ENCODE measurements at places on chromosomes 4 and X.

GRCh38 chr4:11805842-11806241 is 377.1 kb upstream of the HS3ST1 start:
- DNase-seq = no peak

GRCh38 chrX:71181558-71181909 is 36.9 kb downstream of the NLGN3 start:
- no peak for DNase-seq

- no peak for DNase-seq
Observed at GRCh38 chr4:122602277-122603142, 18.4 kb downstream of the IL21 start.

- no peak for DNase-seq
Observed at GRCh38 chrX:123322536-123322935, 138.5 kb downstream of the GRIA3 start.

DNA sequence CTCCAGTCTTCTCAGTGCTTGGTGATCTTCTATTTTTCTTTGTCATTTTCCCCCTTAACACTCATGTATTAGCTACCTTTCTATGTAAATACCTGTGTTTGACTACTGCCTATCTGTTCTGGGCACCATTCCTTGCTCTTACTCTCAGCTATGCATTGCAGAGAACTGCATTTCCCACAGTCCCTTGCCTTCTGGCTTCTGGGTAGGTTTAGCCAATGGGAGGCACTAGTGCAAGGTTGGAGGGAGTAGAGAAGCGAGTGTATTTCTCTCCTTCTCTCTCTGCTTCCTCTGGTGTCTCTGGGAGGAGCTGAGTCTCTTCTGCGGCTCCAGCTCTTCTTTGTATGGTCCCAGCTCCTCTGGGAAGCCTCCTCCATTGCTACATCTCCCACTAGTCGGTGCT is 50.5 kb downstream of the CWH43 start:
- no peak for DNase-seq

- no peak for DNase-seq
Observed at GRCh38 chr4:184958127-184958922, 60.0 kb upstream of the HELT start.

- no peak for DNase-seq
Observed at GRCh38 chr4:121339307-121339706, 41.5 kb downstream of the QRFPR start.

GRCh38 chr4:163544407-163545038 is 50.0 kb downstream of the TMA16 start:
- peak; percentile 45 for DNase-seq

- DNase-seq = no peak
Observed at GRCh38 chr4:185573651-185574199, 38.4 kb upstream of the PDLIM3 start.

- DNase-seq = no peak
Observed at GRCh38 chr4:127709456-127709855, 20.7 kb upstream of the SLC25A31 start.

DNA sequence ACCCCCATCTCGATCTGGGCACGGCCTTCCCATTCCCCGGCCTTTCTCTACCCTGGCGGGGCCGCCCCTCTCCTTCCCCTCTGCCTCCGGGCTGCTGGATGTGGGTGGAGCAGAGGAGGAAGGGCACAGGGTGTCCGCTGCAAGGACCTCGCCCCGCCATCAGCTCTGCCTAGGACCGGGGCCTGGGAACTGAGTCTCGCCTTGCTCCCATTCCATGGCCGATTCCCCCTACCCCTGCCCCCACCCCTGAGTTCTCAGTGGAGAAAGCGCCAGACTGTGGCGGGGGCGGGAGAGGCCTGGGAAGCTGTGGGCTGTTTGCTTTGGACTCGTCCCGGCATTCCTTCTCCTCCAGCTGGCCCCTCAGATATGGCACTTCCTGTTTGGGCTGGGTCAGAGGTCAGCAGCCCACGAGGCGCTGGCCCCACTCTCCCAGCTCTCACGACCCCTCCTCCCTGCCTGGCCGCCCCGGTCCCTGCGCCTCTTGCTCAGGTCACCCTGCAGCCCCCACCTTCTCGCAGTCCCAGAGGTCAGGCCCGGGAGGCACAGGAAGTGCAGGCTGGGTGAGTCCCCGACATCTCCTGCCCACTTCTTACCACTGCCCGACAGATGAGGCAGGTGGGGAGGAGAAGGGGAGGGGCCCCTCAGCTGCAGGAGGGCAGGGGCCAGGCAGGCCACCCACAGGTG is 6.4 kb upstream of the BGN start:
- DNase-seq = no peak

DNA sequence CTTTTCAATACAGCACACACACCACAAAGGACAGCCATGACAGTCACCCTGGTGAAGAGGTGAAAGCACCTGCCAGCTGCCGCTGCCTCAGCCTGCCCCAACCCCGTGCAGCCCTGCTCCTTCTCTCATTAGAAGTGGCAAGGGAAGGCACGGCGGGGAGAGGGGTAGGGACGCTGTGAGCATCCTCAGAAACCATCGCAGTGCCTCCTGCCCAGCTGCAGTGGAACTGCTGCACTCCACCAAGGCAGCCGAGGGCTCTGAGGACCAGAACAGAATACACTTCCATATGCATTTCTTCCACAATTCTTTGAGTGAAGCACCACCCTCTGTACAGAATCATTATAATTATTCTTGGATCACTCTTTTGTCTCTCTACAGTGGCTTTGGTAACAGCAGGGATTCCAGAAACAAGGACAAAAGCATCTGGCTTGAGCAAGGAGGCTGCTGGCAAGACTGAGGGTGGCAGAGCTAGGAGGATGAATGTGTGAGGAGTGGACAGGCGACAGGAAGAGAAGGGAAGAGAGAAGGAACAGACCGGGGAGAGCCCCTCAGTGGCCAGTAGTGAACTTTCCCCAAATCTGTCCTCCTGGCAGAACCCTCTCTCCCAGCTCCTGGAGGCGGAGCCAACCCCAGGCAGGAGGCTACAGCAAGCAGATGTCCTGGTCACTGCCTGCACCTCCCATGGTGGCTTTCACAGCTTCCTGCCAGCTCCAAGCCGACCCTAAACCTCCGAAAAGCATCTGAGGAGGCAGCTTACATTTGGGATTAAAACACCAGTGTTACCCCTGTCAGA is 73.2 kb downstream of the MTNR1A start:
- no peak for DNase-seq

- no peak for DNase-seq
Observed at GRCh38 chr4:71283642-71284257, 55.1 kb upstream of the SLC4A4 start.

GRCh38 chr4:181258569-181258968 is 984.6 kb upstream of the TENM3 start:
- no peak for DNase-seq

DNA sequence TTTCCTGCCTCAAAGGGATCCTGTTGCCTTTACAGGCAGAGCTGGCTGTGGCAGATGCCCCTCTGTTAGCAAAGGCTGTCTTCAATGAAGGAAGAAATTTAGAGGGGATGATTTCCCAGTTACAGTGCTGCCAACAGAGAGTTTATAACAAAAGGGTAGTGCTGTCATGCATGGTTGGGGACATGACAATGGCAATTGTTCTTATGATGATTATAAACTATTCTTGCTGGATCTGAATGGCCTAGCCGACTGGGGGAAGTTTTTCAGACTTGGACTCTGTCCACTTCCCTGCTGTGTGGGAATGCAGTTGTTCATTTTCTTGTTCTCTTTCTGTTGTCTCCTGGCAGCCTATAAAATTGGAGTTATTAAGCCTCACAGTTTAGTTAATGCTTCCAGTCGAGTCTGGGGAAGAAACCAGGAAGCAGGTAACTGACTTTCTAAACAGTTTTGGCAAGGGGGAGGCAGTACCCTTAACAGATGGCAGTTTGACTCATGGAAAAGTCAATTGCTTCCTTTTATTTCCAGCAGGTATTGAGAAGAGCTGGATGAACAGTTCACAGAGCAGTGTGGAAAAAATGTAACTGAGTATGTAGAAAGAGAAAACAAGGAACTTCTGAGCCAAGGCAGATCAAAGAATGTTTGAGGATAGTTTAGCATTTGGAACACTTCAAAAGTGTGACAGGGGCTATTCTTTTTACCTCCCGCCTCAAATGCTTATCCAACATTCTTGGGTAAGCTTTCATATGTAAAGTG is 582.6 kb downstream of the RAPGEF2 start:
- no peak for DNase-seq

GRCh38 chrX:151710457-151710856 is 5.4 kb upstream of the FATE1 start:
- no peak for DNase-seq

DNA sequence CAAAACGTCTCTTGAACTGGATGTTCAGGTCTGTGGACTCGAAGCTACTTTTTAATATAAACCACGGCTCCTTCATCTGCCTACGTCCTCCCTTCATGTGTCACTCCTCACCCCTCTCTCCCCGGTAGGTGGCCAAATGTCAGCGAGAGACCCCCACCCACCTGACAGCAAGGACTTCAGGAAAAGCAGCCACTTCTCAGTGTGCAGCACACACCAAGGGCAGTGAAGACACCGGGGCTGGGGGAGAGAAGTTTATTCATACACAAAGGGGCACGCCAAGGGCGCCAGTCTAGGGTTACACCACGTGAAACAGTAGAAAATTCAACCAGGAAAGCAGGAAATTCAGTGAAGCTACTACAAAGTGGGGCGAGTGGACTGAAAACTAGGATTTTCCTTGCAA is 181.2 kb downstream of the AFAP1 start:
- DNase-seq = no peak

GRCh38 chrX:150032742-150033141 is 94.5 kb upstream of the EOLA2 start:
- no peak for DNase-seq

- no peak for DNase-seq
Observed at GRCh38 chrX:130118441-130119311, 8.4 kb upstream of the ELF4 start.

DNA sequence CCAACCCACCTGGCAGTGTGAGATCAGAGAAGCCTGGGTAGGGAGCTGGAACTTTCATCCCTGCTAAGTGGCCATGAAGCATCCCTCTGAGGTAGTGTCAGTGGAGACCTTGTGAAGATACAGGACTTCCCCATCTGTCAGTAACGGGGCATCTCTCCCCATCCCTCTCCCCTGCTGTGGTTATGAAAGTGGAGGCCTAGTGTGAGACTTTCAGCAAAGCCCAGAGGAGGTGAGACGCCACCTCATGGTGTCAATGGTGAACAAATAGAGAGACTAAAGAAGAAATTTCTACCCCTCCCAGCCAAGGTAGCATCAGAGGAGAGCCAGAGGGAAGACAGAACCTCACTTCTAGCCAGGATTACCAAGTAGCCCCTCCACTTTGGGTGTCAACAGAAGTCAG is 150.2 kb downstream of the VEGFC start:
- no peak for DNase-seq

DNA sequence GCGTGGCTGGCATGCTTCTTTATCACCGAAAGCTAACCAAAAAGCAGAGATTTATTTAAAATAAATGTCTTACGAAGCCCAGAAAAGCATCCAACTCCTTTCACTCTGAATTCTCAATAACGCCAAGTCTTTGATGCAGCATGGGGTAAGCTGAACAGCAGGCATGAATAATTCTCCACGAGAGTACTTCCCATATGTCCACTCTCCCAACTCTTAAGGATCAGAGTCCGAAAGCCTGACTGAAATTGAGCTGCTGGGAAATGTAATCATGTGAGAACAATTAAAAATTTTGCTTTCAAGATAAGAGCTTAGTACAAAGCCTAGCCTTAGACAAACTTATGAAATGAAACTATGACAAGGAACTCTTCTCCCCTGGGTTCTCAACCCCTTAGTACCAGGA is 7.5 kb upstream of the SLC39A8 start:
- no peak for DNase-seq

DNA sequence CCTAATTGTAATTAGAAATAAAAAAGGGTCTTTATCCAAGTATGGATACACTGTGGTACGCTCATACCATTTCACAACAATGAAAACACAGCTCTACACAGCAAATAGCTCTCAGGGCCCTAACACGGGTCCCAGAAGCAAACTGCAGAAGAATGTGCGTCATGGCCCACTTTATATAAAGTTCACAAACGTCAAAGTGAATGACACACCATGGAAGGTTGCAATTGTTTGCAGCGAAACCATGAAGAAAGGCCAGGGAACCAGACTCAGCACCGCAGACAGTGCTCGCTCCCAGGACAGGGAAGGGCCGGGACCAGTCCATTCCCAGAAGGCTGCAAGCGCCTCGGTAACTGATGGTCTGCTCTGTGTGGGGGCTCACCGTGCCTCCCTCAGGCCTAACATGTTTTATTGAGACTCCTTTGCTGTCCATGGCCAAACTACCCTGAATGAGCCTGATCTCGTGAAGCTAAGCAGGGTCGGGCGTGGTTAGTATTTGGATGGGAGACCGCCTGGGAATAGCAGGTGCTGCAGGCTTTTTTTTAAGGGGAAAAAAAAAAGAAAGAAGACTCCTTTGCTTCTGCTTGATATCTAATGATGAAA is 47.8 kb downstream of the ACOX3 start:
- no peak for DNase-seq

DNA sequence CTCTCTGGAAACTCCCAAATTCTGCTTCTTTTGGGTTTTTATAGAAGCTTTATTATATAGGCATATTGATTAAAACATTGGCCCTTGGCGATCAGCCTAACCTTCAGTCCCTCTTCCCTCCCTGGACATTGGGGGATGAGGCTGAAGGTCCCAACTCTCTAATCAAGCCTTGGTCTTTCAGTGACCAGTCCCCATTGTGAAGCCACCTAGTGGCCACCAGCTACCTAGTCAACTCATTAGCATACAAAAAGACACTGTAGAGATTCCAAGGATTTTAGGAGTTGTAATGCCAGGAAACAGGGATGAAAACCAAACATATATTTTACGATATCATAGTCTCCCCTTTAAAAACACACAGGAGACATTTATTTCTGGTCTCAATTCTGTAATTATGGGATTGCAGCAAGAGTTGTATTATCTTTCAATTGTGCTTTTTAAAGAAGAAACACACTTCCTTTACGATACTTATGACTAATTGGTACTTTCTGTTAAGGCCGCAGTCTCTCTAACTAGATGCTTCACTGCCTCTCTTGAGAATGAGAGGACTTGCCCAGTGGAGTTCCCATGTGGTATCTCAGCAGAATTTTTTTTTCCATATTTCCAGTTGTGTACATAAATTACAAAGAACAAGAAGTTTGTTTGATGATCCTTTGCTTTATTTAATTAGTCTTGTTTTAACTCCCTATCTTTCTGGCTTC is 58.2 kb downstream of the WDR17 start:
- DNase-seq = no peak
